ENCODE measurements at places on chromosomes 5 and 9.

- DNase-seq, result no peak
Measured at GRCh38 chr5:82004511-82004910, 32.7 kb downstream of the ATG10 start.

- no peak for DNase-seq
Measured at GRCh38 chr5:10308844-10309243, 1.1 kb upstream of the CMBL start.

- DNase-seq, result no peak
Measured at GRCh38 chr5:86118542-86118941, 499.2 kb upstream of the COX7C start.

- no peak for DNase-seq
Measured at GRCh38 chr9:130356877-130357584, 87.7 kb upstream of the ASS1 start.

- DNase-seq, result no peak
Measured at GRCh38 chr5:62460578-62460983, 48.0 kb downstream of the IPO11 start.

Data from Right ventricle myocardium superior (tissue), 1 donor.